ENCODE measurements at places on chromosomes 7 and 10. TPM values are rescaled to one million over a fixed set of nuclear protein-coding genes. Genes with fewer than 3 reads are reported as not detected.
A peak's percentile ranks its signal among the peaks of the same experiment; 100 is the strongest.

Gene HECW1
- 7.7 TPM for polyA plus RNA-seq

Gene INSYN2A
- 4.7 TPM for polyA plus RNA-seq

Gene FAM13C
- 5.8 TPM for polyA plus RNA-seq

Gene FAM25A
- not detected for polyA plus RNA-seq

Gene GNGT1
- not detected for polyA plus RNA-seq

Gene GALNT17
- 4.5 TPM for polyA plus RNA-seq

Gene FRMPD2
- polyA plus RNA-seq = 0.82 TPM

Gene TRIL
- 61.8 TPM for polyA plus RNA-seq

Gene CRPPA
- polyA plus RNA-seq = 4.5 TPM

DNA sequence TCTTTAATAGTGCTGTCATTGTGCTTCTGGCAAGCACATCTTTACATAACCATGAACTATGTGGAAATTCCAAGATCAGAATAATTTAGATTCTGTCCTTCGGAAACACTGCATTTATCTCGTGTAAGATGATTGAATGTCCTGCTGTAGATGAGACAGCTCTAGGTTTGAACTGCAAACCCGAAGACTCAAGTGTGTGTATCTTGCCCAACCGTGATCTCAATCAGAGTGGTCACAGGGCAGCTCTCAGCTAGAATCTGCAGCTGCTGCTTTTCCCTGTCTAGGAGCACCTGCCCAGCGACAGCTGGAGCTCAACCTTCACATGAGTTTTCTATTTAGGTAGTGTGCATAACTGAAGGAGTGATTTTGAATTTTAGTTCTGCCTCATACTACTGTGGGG is 17.5 kb upstream of the KIF20B start:
- DNase-seq = no peak

DNA sequence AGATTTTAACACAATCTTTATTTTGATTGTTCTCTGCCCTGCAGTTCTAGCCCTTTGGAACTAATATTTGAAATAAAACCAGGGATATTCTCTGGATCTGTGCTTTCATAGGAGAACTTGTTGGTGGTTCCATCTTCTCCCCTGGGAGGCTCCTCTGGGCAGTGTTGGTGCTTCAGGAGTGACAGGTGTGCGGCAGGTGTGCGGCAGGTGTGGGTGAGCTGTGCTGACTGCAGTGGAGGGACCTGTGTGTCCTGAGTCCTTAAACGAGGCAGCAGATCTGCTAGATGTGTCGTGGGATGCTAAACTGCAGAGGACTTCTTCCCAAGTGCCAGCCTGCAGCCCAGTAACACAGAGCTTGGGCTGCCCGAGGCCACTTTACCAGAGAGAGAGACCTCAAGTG is 98.4 kb downstream of the LYZL1 start:
- no peak for DNase-seq

GRCh38 chr7:16420329-16420648 is 1.0 kb downstream of the CRPPA start:
- DNase-seq = no peak

GRCh38 chr10:79382491-79382941 is 35.2 kb downstream of the PPIF start:
- no peak for DNase-seq

- DNase-seq = no peak
These were observed 2.9 kb upstream of the LCOR start for GRCh38 chr10:96829029-96829773.

- no peak for DNase-seq
These were observed 7.5 kb downstream of the PIK3AP1 start for GRCh38 chr10:96712662-96713271.

- no peak for DNase-seq
These were observed 76.9 kb upstream of the LRRC4 start for GRCh38 chr7:128108129-128108528.

GRCh38 chr7:47666164-47666862 is 84.4 kb upstream of the TNS3 start:
- DNase-seq = no peak

- DNase-seq = no peak
These were observed 21.1 kb downstream of the FAM133B start for GRCh38 chr7:92569137-92569536.

- DNase-seq = no peak
These were observed 47.6 kb downstream of the ZRANB1 start for GRCh38 chr10:124989526-124989925.

DNA sequence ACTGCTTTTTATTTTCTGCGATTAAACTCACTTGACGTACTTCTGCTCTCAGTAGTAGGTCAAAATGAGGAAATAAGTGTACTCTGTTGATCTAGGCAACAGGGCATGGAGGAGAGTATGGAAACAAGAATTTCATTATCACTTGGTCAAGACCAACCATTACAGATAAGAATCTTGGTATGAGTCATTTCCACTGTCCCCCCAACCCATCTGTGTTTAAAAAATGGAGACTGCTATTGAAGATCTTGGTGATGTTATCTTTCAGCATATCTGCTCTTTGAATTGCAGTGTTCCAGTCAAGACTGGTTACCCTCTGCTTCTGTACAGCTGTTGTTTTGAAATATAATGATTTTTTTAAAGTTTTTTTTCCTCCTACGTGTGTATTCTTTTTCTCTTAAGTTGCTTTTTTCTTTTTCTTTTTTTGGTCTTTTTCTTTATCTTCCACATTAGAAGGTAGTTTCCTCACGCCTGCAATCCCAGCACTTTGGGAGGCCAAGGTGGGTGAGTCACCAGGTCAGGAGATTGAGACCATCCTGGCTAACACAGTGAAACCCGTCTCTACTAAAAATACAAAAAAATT is 11.7 kb downstream of the STAM start:
- DNase-seq = no peak

- DNase-seq = no peak
These were observed 23.7 kb downstream of the GBF1 start for GRCh38 chr10:102269017-102269416.

- no peak for DNase-seq
These were observed 6.7 kb upstream of the PWWP2B start for GRCh38 chr10:132390170-132390920.

GRCh38 chr10:88172159-88172558 is 308.7 kb downstream of the PTEN start:
- DNase-seq = no peak

- DNase-seq = no peak
These were observed 117.6 kb downstream of the TCERG1L start for GRCh38 chr10:131193923-131194322.

DNA sequence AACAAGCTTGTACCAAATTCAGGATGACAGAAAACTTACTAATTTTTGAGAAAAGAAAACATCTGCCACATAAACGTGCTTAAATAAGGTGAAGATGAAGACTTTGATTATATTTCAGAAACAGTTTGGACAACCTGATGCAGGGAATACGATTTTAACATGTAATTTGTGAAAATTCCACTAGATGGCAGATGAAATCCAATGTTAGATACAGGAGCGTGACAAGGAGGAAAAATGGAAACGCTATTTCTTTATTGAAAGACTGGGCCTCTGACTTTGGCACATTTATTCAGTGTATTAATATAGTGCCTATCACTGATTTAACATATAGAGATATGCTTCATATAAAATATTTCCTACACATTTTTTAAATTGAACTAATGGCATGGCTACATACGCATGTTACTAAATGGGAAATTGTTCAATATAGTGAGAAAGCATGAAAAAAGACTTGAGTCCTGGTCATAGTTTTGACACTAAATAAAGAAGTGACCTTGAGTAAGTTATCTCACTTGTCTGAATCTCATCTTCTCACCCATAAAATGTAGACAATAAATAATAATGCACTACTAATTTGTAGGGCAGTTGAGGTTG is 60.7 kb downstream of the CD36 start:
- DNase-seq = peak; percentile 31

DNA sequence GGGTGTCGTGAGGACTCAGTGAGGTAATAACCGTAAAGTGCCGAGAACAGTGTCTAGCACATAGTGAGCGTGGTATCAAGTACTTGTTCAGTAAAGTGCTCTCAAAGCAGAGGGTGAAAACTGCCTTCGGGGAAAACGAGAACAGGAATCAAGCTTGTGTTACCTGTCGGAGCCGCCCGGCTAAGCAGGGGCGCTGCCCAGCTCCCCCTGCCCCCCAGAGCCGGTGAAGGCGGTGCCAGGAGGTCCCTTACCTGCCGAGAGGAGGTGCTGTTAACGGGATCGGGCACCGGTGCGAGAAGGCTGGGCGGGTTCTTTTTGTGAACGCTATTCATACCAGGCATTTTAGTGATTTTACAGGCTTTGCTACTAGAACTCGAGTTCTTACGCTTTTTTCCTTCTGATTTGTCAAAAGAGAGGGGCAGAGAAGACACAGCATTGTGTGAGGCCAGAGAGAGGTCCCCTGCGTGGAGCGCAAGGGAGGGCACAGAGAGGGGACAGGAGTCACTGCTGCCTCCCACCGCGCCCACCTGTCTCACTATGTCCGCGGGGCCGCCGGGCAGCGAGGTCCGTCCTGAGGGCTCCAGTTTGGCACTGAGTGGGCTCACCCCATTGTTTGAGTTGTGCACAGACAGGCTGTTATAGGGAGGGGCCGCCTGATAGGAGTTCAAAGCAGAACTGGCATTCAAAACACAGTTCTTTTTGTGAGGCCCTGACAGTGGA is 32.5 kb upstream of the EFCAB10 start:
- no peak for DNase-seq

DNA sequence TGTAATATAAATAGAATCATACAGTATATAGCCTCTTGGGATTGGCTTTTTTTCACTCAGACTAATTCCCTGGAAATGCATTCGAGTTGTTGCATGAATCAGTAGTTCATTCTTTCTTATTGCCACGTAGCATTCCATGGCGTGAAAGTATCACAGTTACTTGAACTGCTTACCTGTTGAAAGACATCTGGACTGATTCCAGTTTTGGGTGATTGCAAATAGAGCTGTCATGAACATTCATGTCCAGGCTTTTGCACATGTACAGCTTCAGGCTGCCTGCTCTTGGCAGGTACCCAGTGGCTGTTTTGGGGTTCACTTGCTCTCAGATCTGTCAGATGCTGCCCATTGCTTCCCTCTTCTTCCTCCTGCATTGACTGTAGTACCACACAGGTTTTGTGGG is 54.9 kb downstream of the LRGUK start:
- no peak for DNase-seq

DNA sequence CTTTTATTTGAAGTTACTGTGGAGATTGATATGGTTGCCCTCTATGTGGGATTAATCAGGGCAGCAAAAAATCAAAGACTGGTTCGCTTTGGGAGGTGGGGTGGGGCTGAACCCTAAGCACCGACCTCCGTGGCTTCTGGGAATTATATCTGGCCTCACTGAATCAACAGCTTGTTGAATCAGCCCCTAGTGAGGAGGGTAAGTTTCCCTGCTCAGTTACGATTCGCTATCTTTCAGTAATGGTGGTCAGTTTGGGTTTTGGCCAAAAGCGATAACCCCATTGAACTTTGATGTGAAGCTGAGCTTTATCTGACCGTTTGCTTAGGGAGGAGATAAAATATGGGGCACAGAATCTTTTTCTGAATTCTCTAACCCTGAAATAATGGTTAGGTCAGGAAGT is 16.6 kb upstream of the ARPC1A start:
- no peak for DNase-seq

DNA sequence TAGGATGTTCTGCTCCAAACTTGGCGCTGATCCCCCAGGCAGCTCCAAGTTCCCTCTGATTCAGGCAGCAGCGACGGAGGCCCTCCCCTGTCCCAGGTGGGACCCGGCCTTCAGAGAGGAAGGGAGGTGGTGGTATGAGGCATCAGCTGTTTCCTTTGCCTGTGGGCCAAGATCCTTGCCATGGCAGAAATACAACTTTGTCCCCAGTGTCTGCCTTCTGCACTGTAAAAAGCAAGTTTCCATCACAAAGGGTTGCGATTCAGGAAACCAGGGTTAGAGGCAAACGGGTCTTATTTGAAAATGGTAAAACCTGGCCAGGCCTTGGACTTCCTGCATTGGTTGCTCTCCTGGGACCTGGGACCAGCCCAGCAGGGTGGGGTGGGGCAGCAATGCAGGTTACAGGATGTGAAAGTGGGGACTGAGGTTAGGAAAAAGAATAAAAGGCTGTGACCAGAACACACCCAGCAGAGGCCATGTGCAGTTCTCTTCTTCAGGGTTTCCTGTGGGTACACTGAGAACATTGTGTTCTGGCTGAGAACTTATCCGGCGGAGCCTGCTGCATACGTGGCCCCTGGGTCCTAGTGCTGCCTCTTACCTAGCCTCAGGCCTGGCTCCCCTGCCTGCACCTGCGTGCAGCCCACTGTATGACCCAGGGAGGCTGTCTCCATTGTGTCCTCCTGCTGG is 25.1 kb upstream of the DDIT4 start:
- no peak for DNase-seq

GRCh38 chr7:107322015-107322414 is 147.8 kb upstream of the GPR22 start:
- no peak for DNase-seq

- no peak for DNase-seq
These were observed 106.0 kb downstream of the GALNT17 start for GRCh38 chr7:71237945-71238344.

DNA sequence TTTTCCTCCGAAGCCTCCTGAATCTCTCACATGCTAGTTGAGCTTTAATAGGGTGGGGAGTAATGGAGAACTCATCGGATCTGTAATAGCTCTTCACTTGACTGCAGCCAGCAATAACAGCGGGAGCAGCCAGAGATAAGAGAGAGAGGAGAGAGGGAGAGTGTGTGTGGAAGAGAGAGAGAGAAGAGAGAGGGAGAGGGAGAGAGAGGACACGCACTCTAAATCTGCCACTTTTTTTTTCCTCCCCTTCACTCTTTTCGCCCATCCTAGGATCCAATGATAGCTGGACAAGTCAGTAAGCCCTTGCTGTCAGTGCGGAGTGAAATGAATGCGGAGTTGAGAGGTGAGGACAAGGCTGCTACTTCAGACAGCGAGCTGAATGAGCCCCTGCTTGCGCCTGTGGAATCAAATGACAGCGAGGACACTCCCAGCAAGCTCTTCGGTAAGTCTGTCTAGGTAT is 107.9 kb downstream of the POU6F2 start:
- DNase-seq = peak; percentile 52

GRCh38 chr7:117155694-117156093 is 167.2 kb downstream of the WNT2 start:
- DNase-seq = no peak

GRCh38 chr10:35182631-35183510 is 56.2 kb downstream of the CREM start:
- DNase-seq = no peak

GRCh38 chr10:110458266-110458920 is 39.3 kb upstream of the DUSP5 start:
- no peak for DNase-seq

DNA sequence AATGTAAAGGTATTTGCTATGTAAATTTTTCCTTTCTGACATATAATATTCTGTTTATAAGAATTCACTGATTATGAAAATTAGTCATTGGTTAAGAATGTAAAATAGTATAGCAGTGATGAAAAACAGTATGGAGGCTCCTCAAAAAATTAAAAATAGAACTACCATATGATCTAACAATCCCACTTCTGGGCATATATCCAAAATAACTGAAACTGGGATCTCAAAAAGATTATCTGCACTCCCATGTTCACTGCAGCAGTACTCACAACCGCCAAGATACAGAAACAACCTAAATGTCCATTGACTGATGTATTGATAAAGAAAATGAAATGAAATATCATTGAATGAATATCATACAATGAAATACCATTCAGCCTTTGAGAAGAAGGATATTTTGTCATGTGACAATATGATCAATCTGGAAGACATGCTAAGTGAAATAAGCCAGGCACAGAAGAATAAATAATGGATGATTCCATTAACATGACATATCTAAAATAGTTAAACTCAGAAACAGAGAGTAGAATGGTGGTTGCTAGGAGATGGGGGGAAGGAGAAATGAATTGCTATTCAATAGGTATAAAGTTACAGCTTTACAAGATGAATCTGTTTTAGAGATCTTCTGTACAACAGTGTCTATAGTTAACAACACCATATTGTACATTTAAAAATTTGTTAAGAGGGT is 14.0 kb downstream of the C10orf88 start:
- DNase-seq = no peak

Data from renal pelvis (tissue), 12 donors.